HCT116 (cell line): ENCODE measurements at places on chromosomes 5 and 9.

DNA sequence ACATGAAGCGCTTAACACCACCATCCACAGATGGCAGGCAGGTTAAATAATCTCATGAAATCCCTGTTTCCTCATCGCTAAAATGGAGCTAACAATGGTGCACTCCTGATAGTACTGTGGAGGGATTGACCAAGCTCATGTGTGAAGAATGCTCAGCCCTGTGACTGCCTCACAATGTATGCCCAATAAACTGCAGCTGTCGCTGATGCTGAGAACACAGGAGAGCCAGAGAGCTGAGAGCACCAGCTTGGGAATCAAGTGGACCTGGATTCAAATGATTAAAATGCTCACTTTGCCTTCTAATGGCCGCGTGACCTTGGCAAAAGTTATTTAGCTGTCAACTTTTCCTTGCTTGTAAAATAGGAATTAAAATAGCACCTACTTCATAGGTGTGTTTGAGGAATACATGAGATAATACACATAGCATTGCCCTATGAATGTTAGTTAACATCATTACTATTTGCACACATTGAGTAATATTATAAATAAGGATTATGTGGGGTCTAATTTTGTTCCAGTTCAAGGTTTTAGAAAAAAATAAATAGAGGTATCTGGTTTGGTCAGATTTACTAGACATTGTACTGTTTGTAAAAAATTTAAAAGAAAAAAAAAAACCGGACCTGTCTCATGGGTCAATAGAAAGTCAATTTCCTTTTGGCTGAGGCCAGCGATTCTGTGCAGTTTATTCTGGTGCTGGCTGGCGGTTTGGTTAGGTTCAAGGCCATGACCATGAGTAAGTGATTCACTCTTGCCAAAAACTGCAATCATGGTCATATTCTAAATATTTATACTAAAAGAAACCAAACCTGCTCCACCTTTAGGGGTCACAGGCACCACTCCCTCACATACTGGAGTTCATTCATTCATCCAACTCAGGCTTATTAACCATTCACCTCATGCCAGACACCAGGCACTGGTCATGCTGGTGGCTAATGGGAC lies 101.3 kb downstream of the SH3TC2 start:
- DNase-seq: no peak

GRCh38 chr9:123418506-123418905 lies 62.5 kb downstream of the CRB2 start:
- no peak for DNase-seq

- DNase-seq: no peak
Observed at GRCh38 chr5:160470437-160471361, 49.0 kb downstream of the PTTG1 start.

DNA sequence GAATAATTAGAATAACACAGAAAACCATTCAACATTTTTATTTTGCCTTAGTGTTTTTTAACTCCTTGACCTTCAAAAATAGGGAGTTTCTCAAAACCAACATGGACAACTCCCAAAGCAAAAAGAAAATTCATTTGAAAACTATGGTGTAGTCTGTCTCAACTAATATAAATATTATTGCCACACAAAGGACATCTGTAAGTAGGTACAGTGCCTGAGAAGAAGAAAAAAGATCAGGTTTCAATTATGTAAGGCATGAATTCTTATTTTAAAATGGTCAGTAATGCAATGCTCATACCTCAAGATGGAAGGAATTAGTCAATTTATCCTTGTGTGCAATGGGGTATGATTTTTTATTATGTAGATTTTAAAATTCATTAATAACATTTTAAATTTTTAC lies 109.6 kb upstream of the CNTLN start:
- no peak for DNase-seq

GRCh38 chr9:8703904-8704303 lies 904.3 kb upstream of the DMAC1 start:
- no peak for DNase-seq
